ENCODE measurements at places on chromosomes 7 and 10. TPM values are rescaled to one million over a fixed set of nuclear protein-coding genes. Genes with fewer than 3 reads are reported as not detected.

DNA sequence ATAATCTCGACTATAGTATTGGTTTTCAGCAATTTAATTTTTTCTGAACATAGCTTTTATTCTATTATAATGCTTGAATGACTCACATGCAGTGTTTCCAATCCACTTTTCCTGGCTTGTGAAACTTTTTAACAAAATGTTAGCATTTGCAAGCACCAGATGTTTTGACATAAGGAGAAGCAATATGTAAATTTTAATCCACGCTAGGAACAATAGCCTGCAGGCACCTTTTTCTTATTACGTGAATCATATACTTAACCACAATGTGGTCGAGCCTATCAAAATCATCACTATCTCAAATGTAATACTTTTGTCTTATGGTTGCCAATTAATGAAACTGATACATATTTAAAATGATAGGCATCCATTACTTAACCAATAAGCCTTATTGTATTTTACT, 97.1 kb downstream of the TFEC start:
- no peaks in the 10 kb centered on the region for H3K36me3 ChIP-seq
- no peak for DNase-seq
- H3K27ac ChIP-seq: no peak overlapping the region
- H3K4me3 ChIP-seq: no peak overlapping the region

- DNase-seq: no peak
- H3K27me3 ChIP-seq: no peaks in the 10 kb centered on the region
- H3K4me1 ChIP-seq: no peaks in the 10 kb centered on the region
- no peaks in the 10 kb centered on the region for H3K36me3 ChIP-seq
Measured at GRCh38 chr10:32687116-32687515, 241.2 kb downstream of the CCDC7 start.

- no peak overlapping the region for H3K27ac ChIP-seq
- H3K4me3 ChIP-seq: no peak overlapping the region
- H3K4me1 ChIP-seq: no peaks in the 10 kb centered on the region
- DNase-seq: no peak
Measured at GRCh38 chr7:17274551-17275245, 23.8 kb upstream of the AHR start.

- no peak overlapping the region for H3K27ac ChIP-seq
- H3K27me3 ChIP-seq: no peaks in the 10 kb centered on the region
- H3K4me1 ChIP-seq: peaks cover 15% of the 10 kb centered on the region
- no peak for DNase-seq
Measured at GRCh38 chr7:47428052-47428767, 153.7 kb downstream of the TNS3 start.

The TFEC gene
- total RNA-seq: 0.17 TPM

The SPDYE2 gene
- not detected for total RNA-seq

The OR2A42 gene
- total RNA-seq: not detected

The ZNF488 gene
- not detected for total RNA-seq

The WDR91 gene
- total RNA-seq: 3.6 TPM

The HOXA10 gene
- total RNA-seq: 37.9 TPM

The TCAF2 gene
- 2.9 TPM for total RNA-seq
